ENCODE measurements at places on chromosomes 5 and 9.

GRCh38 chr9:33264003-33264472 lies 470 bp downstream of the BAG1 start:
- H3K4me1 ChIP-seq, result peaks cover 22% of the 10 kb centered on the region
- H3K36me3 ChIP-seq, result peaks cover 45% of the 10 kb centered on the region

DNA sequence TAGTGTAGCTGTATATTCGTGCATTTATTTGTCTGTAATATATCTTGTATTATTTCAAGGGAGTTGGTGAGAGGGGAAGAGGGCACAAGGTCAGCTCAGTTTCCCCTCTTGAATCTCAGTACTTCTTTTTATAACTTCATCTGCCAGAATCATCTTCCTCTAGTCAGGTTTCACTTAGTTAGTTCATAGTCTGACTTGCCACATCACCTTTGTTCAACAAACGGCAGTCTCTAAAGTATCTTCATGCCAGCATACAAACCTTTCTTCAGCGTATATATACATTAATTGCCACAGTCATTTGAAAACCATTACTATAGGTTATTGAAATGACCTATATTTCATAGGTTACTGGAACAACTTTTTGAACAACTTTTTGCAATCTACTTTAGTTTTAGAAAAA lies 1.6 kb downstream of the ECM2 start:
- H3K4me3 ChIP-seq, result no peak overlapping the region
- no peaks in the 10 kb centered on the region for H3K4me1 ChIP-seq
- H3K27me3 ChIP-seq, result no peaks in the 10 kb centered on the region

DNA sequence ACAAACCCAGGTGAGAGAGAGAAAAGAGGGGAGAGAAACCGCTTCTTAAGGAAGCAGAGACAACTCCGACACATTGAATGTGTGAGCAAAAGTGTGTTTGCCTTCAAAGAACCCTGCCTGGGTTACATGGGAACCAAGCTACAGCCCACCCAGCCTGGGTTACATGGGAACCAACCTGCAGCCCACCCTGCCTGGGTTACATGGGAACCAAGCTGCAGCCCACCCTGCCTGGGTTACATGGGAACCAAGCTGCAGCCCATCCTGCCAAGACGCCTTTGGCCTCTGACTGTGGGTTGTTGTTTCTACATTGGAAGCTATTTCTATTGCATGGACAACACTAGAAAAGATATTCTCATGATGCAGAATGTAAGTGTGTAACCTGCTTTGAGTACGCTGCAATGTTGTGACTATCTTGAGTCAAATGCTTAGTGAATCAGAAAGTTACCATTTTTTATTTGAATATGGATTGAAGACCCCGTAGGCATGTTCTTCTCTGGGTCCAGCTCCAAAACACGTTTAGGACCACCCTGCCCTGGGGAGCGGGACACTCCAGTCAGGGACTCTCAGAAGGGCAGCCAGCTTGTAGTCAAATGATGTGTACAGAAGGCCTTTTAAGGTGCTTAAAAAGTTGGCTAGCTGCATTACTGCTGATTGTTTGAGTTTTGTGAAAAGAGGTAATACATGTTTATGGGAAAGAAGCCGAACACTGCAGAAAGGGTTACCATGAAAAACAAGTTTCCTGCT lies 39.1 kb upstream of the UNC5A start:
- no peak overlapping the region for H3K4me3 ChIP-seq
- no peaks in the 10 kb centered on the region for H3K36me3 ChIP-seq
- H3K27me3 ChIP-seq, result peaks cover 4% of the 10 kb centered on the region
- H3K27ac ChIP-seq, result no peak overlapping the region
- DNase-seq, result no peak

GRCh38 chr5:81213070-81213469 lies 20.1 kb upstream of the CKMT2 start:
- H3K27ac ChIP-seq, result no peak overlapping the region
- H3K27me3 ChIP-seq, result no peaks in the 10 kb centered on the region
- H3K4me3 ChIP-seq, result no peak overlapping the region
- no peak for DNase-seq
- no peaks in the 10 kb centered on the region for H3K4me1 ChIP-seq

- no peaks in the 10 kb centered on the region for H3K36me3 ChIP-seq
- no peak overlapping the region for H3K4me3 ChIP-seq
- no peak overlapping the region for H3K27ac ChIP-seq
Observed at GRCh38 chr9:79134654-79135053, 437.1 kb upstream of the TLE4 start.

GRCh38 chr5:170081616-170082015 lies 24.1 kb upstream of the FOXI1 start:
- no peaks in the 10 kb centered on the region for H3K27me3 ChIP-seq
- no peak overlapping the region for H3K27ac ChIP-seq
- no peak for DNase-seq
- H3K36me3 ChIP-seq, result peaks cover 77% of the 10 kb centered on the region

DNA sequence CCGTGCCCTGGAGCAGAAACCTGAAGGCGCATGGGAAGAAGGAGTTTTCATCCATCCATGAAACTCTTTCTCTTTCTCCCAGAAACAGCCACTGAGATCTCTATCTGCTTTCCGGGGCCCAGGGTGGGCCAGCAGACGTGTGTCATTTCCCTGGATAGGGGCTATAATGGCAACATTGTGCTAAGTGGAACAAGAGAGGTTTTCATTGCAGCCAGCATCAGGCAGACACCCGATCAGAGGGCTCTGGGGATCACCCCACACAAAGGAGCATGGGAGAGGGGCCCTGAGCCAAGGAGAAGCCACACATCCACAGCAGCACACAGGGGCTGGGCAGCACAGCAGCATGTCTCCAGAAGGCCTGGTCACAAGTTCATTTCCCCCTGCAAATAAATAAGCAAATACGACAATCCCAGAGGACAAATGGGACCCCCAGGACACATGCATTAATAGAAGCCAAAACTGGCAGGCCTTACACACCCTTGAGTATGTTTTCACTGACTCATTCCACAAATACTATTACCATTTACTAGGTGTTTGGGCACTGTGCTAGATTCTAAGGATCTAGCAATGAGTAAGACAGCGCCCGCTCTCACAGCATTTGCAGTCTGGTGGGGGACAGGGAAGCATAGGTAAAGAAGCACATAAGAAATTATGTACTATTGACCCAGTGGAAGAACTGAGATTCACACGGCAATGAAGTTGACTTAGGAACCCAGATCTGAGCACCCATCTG lies 4.3 kb upstream of the AFAP1L1 start:
- H3K4me3 ChIP-seq, result no peak overlapping the region

GRCh38 chr5:41503310-41503709 lies 7.1 kb downstream of the PLCXD3 start:
- no peaks in the 10 kb centered on the region for H3K4me1 ChIP-seq
- no peak for DNase-seq
- H3K36me3 ChIP-seq, result no peaks in the 10 kb centered on the region
- H3K27ac ChIP-seq, result no peak overlapping the region

- H3K27me3 ChIP-seq, result no peaks in the 10 kb centered on the region
- H3K36me3 ChIP-seq, result no peaks in the 10 kb centered on the region
- H3K4me3 ChIP-seq, result no peak overlapping the region
Observed at GRCh38 chr9:89865981-89866380, 261.2 kb downstream of the GADD45G start.

DNA sequence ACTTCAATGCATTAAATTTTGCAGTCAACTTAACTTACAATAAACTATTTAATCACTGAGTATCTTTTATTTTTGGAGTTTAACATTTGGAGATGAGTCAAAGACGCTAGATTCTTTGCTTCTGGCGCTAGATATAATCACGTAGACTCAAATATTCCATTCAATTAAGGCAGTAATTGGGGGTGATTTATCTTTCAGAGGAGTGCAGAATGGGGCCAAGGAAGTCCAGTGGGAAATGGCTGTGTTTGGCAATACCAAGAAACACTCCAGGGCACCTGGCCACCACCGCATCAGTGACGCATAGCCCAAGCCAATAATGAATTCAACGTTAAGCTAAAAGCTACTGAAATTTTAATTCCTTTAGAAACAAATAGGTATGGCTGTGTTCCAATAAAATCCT lies 81.2 kb downstream of the PHAX start:
- DNase-seq, result no peak
- no peak overlapping the region for H3K4me3 ChIP-seq
- H3K27ac ChIP-seq, result no peak overlapping the region

DNA sequence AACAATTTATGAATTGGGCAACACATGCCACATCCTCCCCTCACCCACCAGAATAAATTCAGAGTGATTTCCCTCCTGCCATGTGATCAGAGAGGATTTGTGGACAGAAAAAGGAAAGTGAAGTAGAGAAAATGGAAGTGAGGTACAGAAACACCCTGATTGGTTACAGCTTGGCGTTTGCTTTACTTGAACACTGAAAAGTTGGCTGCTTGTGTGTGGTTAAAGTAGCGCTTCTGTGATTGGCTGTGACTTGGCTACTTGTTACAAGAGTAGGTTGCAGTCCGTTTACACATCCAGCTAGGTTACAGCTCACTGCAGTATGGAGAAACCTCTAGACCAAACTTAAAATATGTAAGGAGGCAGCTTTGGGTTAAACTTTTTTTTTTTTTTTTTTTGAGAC lies 205.2 kb upstream of the ZNF608 start:
- no peaks in the 10 kb centered on the region for H3K27me3 ChIP-seq
- H3K36me3 ChIP-seq, result no peaks in the 10 kb centered on the region
- no peak overlapping the region for H3K4me3 ChIP-seq
- H3K4me1 ChIP-seq, result no peaks in the 10 kb centered on the region
- no peak for DNase-seq
- no peak overlapping the region for H3K27ac ChIP-seq

DNA sequence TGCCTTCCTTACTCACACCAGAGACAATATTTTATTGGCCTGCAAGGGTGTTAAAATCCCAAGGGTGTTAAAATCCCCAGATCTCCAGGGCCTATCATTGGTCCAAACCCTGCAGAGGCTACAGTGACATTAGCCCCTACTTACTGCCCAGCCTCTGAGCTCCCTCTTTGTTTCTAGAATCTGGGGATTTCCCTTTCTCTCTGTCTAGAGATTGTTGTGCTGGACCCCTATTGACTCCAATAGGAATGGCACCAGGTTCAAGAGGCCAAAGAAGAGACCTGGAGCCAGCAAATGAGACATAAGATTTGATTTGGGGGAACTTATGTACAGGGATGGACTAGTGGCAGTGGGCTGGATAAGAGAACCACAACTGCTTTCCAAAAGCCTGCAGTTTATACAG lies 53.3 kb upstream of the ZBED3 start:
- no peaks in the 10 kb centered on the region for H3K27me3 ChIP-seq
- H3K36me3 ChIP-seq, result no peaks in the 10 kb centered on the region
- no peak overlapping the region for H3K27ac ChIP-seq
- no peak overlapping the region for H3K4me3 ChIP-seq
- no peak for DNase-seq
